ENCODE measurements at places on chromosomes 1 and 21. TPM values are rescaled to one million over a fixed set of nuclear protein-coding genes. Genes with fewer than 3 reads are reported as not detected.

The RXRG gene
- not detected for total RNA-seq

The CR1L gene
- total RNA-seq = not detected

The RGS4 gene
- not detected for total RNA-seq

DNA sequence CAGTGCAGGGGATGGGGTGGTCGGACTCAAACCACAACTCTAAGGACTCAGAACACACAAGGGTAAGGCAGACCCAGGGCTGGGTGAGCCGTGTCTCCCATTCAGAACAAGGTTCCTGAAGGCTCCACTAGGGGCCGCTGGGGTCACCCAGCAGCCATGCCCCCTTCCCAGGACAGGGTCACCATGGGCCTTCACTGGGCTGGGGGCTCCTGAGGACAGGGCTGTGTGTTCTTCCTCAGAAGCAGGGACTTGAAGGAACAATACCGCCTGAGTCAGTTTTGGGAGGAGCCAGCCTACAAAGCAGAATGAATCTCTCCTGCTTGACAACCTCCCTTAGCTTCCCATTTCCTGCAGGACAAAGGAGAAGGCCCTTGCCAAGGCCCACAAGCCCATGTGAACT lies 15.4 kb downstream of the RIMS3 start:
- no peak for DNase-seq

GRCh38 chr21:42547001-42547905 lies 33.6 kb downstream of the SLC37A1 start:
- DNase-seq = no peak

DNA sequence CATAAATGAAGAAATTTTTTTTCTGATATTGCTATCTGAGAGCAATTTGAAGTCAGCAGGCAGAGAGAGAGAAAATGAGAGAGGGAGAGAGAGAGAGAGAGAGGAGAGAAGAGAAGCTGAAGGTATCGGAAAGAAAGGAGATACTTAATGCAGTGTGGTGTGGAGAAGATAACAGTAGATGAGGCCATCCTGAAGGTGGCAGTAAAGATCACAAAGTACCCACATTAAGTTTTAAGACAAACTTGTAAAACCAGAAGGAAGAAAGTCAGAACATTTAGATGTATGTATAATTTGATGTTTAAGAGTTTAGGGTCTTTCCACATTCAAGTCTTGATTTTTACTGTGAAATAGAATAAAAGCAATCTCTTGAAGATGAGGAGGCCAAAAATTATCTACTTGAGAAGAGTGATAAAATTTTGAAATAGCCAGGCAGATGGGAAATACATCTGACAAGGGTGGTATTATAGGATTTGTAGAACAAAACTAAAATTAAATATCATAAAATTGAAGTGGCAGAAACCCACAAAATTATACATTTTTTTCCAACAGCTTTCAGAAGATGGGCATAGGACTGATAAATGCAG lies 1753.4 kb downstream of the MRPL39 start:
- peak; percentile 33 for DNase-seq
